Activated T-cell treated with anti-CD3 and anti-CD28 coated beads for 48 hours (primary cell): ENCODE measurements at places on chromosomes 3 and 15.

DNA sequence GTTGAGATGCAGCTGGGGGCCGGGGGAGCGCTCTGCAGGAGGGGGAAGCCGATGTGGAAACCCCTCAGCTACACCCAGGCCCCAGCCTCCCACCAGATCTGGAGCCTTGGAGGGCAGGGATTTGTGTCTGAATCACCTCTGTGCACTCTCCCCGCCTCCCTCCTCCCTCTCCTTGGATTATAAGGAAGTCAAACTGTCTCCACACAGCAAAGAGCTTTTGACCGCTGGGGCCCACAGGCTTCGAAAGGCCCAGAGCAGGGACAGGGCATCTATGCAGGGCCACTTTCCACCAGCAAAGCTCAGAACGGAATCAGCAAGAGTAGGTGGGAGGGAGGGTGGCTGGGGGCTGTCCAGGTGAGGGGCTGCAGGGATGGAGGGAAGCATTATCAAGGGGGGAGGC is 68.9 kb downstream of the IQSEC1 start:
- no peak for DNase-seq

DNA sequence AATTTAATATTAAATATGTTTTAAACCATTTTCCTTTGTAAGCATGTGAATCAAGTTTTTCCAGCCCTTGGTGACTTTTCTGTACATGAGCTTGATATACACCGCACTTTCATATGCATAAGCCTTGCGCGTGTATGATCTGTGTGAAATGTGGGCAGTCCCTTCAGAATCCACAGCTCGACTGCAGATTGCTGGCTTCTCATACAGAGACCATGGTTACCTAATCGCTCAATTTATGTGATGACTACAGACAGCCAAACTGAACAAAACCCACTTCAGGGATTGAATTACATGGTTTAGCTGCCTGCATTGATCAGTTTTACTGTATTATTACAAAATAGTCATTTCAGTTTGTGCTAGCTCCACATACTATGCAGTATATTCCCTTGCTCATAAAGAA is 212.3 kb upstream of the NECTIN3 start:
- DNase-seq: no peak

GRCh38 chr3:56762718-56763117 is 39.0 kb downstream of the ARHGEF3 start:
- DNase-seq: no peak

GRCh38 chr15:101521069-101521468 is 31.6 kb upstream of the PCSK6 start:
- no peak for DNase-seq

DNA sequence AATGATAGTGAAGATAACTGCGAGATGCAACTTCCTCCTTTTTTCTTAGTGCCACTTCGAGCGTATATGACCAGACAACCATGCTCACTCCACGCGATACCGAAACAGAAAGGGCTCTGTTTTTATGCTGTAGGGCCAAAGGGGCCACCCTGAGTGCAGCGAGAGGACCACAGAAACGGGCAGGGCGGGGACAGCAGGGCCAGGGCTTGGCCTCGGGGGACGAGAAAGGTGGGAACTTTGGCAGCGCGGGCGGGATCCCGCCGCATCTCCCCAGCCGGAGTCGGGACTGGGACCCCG is 483 bp downstream of the VPS13C start:
- peak; percentile 50 for DNase-seq

- DNase-seq: no peak
These were observed 237.6 kb downstream of the RAP2B start for GRCh38 chr3:153399636-153400035.

DNA sequence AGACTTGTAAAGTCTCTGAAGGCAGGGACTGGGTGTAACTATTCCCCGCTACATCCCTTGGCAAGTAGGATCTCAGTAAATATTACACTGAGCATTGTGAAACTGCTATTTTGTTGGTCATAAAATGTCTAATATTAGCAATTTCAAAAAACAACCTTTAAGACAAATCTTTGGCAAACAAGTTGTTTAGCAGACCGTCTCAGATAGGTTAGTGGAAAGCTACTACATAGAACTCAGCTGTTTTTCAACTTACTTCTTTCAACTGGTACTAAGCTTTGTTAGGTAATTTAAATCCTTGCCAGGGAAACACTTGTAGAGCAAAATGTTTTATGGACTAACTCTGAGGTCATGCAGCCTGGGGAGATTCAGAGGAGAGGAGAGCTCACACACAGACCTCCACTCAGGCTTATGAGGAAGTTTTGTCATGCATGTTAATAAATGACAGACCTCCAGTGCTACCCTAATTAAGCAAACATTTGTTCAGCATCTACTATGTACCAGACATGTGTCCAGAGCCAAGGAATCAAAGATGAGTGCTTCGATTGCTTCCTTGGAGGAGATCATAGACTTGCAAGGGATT is 61.6 kb upstream of the STAC start:
- DNase-seq: no peak

DNA sequence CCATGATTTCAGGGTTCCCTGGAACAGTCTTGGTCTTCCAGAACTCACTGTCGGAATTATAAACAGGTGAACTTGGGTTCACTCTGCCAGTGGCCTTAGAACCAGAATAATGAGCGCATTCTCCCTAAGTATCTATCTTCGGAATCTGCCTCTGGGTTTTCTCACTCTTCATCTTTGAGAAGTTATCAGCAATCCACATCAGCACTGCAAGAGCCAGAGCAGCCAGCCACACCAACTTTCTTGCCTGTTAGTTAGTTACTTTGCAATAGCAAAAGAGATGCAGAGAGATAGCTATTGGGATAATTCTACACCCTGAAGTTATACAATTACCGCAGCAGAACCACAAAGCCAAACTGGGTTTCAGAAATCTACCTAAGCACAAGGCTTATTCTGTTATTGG is 25.8 kb downstream of the GLB1 start:
- no peak for DNase-seq

DNA sequence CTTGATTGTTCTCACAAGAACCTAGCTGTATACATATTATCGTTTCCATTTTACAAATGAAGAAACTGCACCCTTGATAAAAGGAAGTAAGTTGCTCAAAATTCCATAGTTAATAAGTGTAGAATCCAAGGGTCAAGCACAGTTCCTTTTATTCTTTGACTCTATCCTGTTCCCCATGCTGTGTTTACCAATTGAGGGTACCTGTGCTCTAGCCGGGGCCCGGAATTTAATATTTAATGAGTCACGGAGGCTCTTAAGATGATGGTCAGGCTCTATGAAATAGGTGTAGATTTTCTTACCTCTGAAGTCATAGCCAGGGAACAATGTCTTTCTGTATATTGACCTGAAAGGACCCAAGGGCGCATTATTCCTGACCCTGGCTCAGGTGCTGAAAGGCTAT is 65.2 kb downstream of the LPP start:
- DNase-seq: no peak

DNA sequence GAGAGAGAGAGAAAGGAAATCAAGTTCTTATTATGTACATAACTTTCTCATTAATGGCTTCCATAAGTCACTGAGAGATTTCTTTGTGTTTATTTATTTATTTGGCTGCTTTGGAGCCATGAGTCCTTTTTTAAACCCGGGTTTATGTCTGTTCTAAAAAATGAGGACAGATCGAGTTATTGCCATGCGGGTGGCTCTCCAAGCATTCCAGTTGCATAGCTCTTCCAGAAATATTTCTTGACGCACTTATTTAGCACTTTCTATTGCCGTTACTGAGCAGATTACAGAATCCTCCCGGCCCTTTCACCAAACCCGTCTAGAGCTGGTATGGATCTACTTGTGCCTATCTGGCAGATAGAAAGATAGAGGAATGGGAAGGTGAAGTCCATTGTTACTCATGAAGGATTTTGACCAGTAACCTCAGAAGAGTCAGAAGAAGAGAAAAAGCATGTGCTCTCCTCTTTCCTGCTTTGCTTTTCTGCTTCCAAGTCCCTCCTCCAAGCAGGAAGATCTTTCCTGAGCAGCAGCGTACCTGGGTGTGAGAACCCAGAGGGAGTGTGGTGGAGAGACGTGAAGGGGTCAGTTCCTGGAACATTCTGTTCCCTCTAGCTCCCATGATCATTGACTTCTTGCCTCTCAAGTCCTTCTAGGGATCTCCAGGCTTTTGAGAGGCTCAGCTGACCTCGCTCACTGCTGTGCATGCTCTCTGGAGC is 112.8 kb downstream of the LPP start:
- no peak for DNase-seq

- peak; percentile 71 for DNase-seq
These were observed 8.5 kb downstream of the SHOX2 start for GRCh38 chr3:158097593-158098308.

DNA sequence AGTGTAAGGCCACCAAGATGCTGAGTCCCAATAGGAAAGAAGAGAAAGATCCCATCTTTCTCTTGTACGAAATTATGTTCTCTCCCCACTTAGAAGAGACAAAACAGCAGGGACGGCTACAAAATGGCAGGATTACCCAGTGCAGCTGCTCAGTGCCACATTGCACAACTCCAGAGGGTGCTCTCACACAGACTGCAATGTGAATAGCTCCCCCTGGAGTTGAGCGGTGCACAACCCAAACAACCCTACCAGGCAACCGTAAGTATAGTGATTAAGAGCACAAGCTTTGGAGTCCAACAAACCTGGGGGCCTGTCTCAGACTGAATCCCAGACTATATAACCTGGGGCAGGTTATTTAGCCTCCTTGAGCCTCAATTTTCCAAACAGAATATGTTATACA is 3.1 kb upstream of the BHLHE40 start:
- peak; percentile 58 for DNase-seq

- DNase-seq: no peak
These were observed 144.9 kb downstream of the FNDC3B start for GRCh38 chr3:172184106-172184822.
